ENCODE measurements at places on chromosomes 3 and 15.

GRCh38 chr3:112649478-112649735, 8.5 kb upstream of the CCDC80 start:
- DNase-seq = no peak

DNA sequence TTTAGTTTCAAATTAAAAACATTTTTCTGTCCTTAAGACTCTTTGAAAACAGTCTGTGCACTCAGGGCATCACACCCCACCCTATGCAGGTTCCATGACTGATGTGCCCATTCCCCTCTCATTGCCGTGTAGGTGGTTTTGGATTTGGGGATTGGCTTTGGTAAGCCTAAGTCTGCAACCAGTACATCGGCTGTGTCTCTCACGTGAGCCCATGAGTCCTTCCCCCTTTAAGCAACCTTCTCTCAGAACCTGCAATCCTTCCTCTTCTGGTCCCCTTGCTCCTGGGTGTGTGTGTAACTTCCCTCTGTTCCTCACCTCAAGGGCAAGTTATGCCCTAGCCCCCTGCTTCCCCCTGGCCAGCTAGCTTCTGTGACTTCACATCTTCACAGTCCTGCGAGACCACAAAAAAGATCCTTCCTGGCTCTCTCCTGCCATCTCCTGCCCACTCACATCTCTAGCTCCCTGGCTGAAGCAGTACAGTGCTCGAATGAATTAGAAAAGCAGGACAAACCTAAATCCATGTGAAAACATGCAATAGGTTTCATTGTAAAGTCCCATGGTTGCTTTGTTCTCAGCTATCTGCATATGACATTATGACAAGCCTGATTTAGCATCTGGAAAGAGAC, 126.7 kb downstream of the UACA start:
- DNase-seq = peak; percentile 25

DNA sequence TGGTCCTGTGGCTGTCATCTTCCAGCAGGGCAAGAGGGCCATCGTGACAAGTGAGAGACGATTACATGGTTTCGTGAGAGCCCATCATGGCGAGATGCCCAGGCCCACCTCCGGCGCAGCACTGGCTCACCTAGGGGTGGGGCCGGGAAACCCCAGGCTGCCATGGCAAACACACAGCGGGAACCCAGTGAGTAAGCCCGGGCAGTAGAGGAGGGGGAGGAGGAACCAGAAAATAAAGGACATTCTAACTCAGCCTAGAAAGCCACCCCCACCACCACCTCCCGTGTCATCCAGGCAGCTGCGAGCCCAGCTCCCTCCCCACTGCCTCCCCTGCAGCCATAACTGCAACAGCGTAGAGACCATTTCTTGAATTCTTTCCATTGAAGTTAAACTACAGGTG, 52.3 kb downstream of the PCSK6 start:
- no peak for DNase-seq

DNA sequence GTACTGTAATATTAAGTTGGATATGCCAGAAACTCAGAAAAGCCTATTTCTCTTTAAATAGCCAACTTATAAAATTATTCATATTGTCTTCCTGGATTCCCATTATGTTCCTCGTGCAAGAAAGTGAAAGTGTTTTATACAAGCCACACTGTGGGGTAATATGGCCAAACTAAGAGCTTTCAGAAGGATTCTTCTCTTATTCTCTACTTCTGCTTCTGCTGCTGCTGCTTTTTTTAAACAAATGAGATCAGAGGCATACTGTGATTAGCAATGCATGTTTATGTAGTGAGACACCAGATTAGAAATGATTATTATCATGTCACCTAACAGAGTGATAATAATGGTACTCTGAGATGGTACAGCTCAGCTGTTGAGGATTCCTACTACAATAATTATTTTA, 1026.5 kb upstream of the CFAP20DC start:
- DNase-seq = no peak

DNA sequence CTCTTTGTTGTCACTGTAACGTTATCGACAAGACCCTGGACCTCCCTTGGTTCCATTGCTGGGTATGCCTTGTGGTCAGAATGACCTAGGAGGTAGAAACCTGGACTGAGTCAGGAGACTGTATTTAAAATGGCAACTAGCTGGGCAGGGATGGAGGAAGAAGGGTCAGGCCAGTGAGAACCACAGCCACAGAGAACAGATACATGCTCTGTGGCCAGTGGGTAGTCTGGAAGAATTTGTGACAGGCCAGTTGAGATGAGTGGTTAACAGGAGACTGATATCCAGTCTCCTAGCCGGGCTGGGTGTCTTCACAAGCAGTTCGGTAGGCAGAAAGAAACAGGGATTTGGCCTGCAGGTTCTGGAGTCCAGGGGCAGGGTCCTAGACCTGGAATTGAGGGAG, 58.9 kb downstream of the SNRK start:
- no peak for DNase-seq

GRCh38 chr15:33526532-33526931, 215.8 kb downstream of the RYR3 start:
- no peak for DNase-seq

DNA sequence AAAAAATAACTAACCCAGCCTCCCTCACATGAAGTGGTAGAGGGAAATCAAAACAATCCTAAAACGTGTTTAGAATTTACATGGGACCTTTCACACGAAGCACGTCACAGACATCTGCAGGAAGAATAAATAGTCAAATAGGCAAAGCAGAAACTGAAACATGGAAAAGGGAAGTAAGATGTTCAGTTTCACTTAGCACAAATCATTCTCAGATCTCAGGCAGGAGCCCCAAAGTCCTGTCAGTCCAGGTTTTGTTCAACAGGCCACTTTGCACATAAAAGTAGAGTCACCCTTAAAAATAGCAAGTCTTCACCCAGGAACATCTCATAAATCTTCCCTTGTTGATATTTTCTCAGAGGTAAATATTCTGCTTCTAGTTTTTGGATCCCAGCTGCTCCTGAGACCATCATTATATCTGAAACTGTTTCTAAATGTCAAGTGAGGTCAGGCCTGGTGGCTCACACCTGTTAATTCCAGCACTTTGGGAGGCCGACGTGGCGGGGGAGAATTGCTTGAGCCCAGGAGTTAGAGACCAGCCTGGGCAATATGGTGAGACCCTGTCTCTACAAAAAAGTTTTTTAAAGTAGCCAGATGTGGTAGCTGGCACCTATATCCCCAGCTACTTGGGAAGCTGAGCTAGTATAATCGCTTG, 1.9 kb downstream of the RUBCN start:
- DNase-seq = no peak

DNA sequence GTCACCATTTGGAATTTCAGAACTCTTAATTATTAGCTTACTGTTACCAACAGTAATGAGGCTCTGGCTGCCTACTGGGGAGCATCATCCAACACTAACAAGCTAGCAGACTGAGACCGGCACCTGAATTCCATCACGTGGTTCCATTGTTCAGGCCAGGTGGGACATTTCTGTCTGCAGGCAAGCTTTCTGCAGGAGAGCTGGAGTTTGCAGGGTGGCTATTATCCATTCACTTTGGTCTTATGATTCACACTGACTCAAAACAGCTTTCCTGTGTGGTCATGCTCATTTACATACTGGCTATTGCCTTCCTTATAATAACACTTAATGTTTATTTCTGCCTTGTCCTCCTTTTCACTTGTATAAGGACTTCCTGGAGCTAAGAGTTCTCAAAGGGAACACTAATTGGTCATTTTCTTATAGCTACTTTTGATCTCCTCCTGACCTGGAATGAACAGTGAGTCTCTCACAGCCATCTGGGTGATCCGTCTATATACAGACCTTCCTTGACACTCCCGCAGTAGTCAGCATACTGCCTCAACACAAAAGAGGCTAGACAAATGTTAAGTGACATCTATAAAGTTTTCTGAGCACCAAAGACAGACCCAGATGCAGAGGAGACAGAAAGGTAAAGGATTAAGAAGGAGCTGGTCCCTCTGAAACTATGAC, 695.4 kb downstream of the FHIT start:
- peak; percentile 46 for DNase-seq

DNA sequence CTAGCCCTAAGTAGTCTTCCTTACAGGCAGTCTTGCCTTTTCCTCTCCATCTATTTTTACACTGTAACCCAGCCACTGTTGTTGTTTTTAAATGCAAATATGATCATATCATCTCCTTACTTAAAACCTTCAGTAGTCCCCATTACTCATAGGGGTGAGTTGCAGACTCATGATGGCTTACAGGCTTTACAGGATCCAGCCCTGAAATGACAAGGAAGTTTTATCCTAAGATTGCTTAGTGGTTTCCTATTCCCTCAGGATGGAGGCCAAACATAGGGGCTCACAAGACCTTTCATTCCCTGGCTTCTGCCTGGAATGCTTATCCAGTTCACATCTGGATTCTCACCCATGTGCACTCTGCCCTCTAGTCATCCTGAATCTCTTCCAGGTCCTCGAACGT, 27.7 kb upstream of the PCOLCE2 start:
- no peak for DNase-seq

DNA sequence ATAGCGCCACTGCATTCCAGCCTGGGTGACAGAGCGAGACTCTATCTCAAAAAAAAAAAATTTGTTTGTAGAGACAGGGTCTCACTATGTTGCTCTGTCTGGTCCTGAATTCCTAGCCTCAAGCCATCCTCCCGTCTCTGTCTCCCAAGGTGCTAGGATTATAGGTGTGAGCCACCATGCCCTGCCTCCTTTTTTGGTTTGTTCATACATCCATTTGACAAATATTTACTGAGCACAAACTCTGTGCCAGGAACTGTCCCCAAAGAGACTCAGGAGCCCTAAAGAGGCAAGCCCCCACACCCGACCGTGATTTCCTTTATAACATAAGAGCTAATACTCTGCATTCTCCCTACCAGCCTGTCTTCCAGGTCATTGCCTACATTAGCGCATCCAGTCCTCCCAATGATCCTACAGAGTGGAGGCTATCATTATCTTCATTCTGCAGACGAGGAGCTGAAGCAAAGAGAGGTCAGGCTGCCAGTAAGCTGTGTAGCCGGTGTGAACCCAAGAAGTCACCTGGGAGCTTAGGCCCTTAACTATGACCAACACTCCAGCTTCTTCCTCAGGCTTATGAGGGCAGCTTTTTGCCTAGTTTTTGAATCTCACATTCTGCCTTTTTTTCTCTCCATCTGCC, 6.3 kb upstream of the PXK start:
- DNase-seq = no peak

- no peak for DNase-seq
Measured at GRCh38 chr3:58737644-58738043, 71.1 kb upstream of the FAM3D start.

DNA sequence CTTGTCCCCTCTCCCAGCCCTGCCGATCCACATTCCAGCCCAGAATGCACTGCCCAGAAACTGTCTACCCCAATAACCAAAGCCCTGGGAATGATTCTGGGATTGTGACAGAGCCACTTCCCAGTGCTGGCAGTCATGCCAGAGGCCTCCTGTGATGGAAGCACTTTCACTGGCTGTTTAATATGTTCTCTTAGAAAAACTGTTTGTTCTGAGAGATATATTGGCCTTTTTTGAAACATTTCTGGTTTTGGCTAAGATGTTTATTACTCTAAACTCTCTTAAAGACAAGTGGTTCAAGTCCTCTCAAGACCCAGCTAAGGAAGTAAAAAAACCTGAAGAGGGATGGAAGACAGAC, 74.0 kb upstream of the HACD2 start:
- DNase-seq = no peak

- DNase-seq = no peak
Measured at GRCh38 chr15:98169551-98169950, 209.0 kb downstream of the ARRDC4 start.

- DNase-seq = peak; percentile 30
Measured at GRCh38 chr3:3800080-3800455, 837 bp downstream of the LRRN1 start.

DNA sequence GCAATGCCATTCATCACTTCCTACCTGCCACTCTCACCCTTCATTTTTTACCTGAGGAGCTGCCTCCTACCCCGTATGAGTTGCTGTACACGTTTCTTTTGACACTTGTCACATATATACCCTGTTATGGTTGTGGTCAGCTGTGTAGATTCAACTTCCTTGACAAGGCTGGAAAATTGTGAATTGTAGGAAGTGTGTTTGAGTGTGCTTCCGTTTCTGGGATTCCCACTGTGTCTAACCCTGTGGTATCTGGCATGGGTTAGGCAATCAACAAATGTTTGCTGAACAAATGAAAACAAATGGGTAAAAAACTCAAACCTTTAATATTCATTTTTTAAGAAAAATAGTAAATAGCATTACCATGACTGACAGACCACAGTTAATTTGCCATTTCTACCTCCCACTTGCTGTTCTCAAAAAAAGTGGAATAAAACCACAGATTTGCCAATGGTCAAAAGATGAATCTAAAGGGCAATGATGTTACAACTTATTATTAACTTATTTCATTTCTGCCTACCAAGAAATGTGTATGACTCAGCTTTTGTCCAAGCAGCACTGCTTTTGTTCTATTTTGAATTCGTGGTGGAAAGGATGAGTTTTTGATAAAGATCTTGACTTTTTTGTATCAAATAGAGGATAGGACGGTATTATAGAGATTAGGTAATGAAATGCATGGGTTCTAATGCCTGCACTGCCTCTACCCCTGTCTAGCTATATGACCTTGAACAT, 404.6 kb downstream of the LPP start:
- no peak for DNase-seq

DNA sequence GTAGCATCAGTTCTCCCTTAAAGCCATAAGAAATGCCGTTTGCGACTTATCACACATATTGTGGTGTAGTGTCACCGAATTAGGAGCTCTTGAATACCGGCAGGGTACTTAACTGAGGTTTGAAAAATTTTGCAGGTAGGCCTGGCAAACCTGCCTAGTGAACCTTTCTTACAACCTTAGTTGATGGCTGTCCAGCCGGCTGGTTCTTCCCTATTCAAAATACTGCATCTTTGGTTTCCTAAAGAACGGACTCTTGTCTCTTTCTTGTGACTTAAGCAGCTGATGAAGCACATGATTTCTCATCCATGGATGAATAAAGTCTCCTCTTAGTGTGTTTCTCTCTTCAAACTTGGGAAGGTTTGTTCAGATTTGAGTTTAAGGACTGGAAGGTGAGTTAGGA, 1.5 kb downstream of the RAB7A start:
- DNase-seq = no peak

DNA sequence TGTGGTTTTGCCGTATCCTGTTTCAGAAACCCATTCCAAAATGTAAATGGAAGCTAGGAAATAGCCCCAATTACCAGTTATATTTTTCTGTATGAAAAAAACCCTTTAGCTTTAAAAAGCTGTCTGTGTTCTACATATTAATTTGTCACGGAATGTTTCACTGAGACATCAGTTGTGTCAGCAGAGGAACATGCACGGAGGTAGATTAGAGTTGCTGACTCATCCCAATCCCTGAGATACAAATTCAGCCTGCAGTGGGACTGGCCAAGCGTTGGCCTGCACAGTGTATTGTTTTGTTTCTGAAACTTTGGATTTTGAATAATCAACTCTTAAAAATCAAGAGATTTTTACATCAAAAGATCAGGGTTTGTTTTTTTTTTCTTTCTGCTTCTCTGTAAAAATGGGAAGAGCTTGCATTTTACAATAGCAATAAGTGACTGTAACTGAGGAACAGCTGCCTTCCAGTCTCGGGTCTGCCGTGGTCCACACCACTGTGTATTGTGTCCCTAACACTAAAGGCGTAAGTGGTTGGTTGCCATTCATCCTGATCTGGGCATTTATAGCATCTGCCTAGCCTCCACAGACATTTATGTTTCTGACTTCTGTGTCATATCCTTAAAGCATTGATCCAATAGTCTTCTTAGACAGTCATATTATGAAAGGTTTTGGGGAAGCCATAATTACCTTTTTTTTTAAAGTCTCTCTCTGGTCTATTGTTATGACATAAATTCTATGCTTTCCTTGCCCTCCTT, 218.1 kb downstream of the ADAMTSL3 start:
- DNase-seq = no peak
